Left renal pelvis (tissue), 4 donors: ENCODE measurements at places on chromosomes 2 and 18.

DNA sequence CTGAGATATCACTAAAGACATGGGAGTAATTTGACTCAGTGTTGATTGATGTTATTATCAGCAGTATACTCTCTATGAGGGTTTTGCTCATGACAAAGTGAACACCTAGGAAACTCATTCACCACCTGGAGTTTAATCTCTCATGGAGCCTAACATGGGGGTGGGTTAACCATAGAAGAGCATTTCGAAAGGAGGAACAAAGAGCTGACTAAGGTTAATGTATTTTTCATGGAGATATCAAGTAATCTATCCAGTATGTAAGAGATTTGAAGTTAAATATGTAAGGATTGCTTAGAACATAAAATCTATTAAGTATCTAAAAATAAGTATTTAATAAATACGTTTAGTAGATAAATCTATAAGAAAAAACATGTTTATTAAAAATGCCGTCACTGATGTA lies 917.8 kb downstream of the EPHA4 start:
- no peak for DNase-seq

GRCh38 chr2:226683944-226684562 lies 115.6 kb downstream of the IRS1 start:
- DNase-seq, result no peak

DNA sequence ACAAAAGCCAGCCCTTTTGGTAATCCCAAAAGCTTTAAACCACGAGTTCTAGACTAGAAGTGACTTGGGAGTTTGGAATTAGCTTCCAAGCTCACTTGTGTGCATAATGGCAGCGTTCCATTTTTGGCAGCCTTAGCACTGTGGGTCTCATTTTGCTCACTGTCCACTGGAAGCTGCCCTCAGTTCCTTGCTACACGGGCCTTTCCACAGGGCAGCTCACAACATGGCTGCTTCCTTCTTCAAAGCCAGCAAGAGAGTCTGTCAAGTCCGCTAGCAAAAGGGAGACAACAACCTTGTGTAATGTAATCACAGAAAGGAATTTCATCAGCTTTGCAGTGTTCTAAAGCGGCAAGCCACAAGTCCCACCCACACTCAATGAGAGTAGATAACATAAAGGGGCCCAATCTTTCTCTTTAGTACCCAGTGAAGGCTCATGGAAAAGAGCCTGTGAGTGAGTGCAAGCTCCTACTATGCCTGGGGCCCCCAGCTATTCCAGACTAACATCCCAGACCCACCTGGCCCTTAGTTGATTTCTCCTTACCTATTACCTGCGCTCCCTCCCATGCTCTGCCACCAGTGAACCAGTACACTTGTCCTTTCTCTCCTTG lies 239.7 kb upstream of the FBXO11 start:
- DNase-seq, result no peak

- DNase-seq, result no peak
Measured at GRCh38 chr18:49910019-49910418, 96.7 kb upstream of the ACAA2 start.

GRCh38 chr2:70005752-70006446 lies 44.5 kb upstream of the ASPRV1 start:
- no peak for DNase-seq

DNA sequence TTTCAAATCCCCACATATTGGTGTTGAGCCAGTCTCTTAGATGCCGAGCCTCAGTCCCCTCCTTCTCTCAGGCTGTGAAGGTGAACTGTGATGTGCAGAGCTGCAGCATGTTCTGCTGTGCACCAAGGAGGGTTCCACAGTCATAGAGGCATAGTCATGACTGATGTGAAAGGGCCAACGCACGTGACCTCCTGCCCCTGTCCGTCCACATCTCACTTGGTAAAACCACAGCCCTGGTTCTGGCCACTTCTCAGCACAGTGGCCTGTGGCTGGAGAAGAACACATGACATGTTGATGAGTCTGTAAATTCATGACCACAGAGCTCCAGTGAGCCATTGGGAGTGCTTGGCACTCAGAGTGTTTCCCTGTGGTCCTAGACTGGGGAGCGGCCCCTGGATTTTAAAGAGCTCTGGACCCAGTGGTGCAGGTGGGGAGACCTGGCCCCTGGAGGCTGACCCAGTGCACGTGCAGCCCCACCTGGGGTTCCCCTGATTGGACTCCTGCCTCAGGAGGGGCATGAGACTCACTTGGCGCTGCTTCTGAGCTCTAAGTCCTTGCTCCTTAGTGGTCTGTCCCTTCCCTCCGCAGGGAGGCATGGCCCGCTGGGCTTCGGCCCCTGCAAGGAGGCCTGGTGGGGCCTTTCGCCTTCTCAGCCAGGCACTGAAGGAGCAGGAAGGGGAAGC lies 25.3 kb downstream of the INPP4A start:
- DNase-seq, result no peak

GRCh38 chr2:224366267-224366844 lies 35.6 kb downstream of the FAM124B start:
- no peak for DNase-seq

GRCh38 chr2:63662028-63662804 lies 73.5 kb downstream of the MDH1 start:
- DNase-seq, result no peak
